Keratinocyte (primary cell): ENCODE measurements at places on chromosomes 3 and 15. TPM values are rescaled to one million over a fixed set of nuclear protein-coding genes. Genes with fewer than 3 reads are reported as not detected.

The CXCR6 gene
- not detected in 3 replicates for polyA plus RNA-seq

The GABRR3 gene
- polyA plus RNA-seq, result not detected in 3 replicates

The TMCO5A gene
- not detected in 3 replicates for polyA plus RNA-seq

The CD200R1 gene
- 0.97 to 1.9 TPM (median 1.6 TPM) in 3 replicates for polyA plus RNA-seq

The PRR23C gene
- not detected in 3 replicates for polyA plus RNA-seq

The MAP6D1 gene
- 1.2 to 1.4 TPM (median 1.4 TPM) in 3 replicates for polyA plus RNA-seq

The MST1R gene
- polyA plus RNA-seq, result 106 to 161 TPM (median 110 TPM) in 3 replicates

The RHOV gene
- polyA plus RNA-seq, result 1.2 to 12.1 TPM (median 7.1 TPM) in 3 replicates

The GPR149 gene
- not detected in 3 replicates for polyA plus RNA-seq

The C2CD4A gene
- not detected in 3 replicates for polyA plus RNA-seq

The SCAANT1 gene
- polyA plus RNA-seq, result not detected in 3 replicates

The ZPLD1 gene
- polyA plus RNA-seq, result 1.6 to 3.4 TPM (median 2.1 TPM) in 3 replicates

The RAD51 gene
- 2.0 to 7.4 TPM (median 6.9 TPM) in 3 replicates for polyA plus RNA-seq

DNA sequence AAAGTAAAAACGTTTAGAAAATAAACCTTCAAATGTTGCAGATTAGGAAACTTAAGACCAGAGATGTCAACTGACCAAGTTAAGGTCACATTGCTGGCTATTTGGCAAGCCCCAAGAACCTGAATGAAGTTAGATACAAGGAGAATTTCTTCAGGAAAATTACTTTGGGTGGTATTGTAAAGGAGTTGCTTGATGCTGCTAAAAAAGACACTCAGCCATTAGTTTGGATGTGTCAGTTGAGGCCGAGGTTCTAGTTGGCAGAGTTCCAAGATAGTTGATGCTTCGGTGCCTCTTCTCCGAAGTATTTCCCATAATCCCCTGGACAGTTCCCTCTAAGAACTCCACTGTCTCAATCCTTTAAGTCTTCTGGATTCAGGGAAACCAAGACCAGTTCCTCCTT lies 24.3 kb downstream of the SIAH2 start:
- DNase-seq, result no peak

GRCh38 chr15:65384895-65385869 lies 7.4 kb upstream of the IGDCC3 start:
- peak; percentile 38 for DNase-seq

GRCh38 chr3:158701420-158702065 lies 29.1 kb upstream of the LXN start:
- DNase-seq, result no peak

- peak; percentile 7 for DNase-seq
These were observed 58.9 kb downstream of the LRRFIP2 start for GRCh38 chr3:37115446-37115845.

DNA sequence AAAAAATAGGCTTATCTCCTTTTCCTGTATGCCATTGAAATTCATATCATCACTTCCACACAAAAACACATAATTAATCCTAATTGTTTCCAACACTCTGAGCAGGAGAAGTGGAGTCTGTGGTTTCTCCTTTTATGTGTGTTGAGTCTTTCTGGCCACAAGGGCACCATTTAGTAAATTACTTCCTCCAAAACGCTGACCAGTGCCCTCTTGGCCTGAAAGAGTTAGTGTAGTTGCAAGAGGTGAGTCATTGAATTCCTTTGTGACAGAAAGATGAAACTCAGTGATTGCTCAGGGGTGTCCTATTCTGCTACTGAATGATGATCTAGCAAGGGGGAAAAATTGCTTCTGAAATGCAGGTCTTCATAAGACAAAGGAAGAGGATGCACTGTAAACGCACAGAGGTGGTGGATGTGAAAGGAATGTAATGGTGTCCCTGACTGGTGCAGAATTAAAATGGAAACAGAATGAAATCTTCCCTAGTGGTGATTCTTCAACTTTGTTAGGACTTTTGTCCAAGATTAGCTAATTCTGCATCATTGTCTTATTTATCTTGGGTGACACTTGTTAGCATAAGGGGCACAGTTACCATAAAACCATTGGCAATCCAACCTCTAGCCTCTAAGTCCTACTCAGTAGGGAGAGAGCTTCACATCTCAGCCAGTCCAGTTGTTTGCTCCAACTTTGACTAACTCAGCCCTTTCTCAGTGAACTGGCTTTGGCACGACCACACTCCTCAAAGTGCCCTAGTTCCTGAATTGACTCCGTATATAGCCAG lies 208.4 kb upstream of the NANOGP8 start:
- DNase-seq, result no peak

DNA sequence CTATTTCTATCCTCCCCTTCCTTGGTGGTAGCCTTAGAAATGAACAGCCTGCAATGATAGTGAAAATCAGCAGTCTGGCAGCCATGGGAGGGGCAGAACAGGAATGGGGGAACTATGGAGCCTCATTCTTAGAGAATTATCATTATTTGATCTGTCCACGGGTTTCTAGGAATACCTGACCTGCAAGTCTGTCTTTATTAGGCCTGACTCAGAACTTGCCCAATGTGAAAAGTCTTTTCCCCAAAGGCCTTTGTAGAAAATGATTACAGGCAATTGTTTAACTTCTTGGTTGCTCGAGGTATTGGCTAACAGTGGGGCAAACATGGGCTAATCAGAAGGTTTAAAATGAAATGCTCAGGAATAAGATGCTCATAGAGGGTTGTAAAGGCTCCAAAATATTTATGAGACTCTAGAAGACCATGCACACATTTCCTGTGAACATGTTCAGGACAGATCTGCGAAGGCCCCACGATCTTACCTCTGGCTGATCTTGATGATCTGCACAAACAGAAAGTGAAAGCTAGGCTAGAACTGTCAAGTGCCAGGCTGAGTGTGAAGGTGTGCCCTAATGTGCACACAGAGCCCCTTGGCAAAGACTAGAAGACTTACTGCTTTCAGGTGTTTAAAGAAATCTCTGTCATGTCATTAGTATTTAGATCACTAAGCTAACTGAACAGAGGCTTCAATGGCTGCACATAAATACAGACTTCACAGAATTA lies 39.6 kb upstream of the LAMP3 start:
- no peak for DNase-seq

DNA sequence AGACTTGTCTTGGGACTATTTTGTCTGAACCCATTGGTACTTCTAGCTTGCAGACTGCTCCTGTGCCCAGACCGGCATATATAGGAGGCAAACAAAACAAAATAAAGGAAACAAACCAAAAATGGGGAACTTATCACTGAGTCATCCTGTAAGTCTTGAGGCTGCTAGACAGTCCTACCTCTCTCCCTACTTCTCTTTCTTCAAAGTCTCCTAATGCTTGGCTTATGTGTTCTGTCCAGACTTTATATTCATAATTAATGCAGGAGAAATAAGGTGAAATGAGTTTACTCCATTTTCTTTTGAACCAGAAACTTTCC lies 266.2 kb downstream of the ZNF385D start:
- DNase-seq, result no peak

- no peak for DNase-seq
These were observed 8.4 kb downstream of the ABHD2 start for GRCh38 chr15:89096664-89097063.

DNA sequence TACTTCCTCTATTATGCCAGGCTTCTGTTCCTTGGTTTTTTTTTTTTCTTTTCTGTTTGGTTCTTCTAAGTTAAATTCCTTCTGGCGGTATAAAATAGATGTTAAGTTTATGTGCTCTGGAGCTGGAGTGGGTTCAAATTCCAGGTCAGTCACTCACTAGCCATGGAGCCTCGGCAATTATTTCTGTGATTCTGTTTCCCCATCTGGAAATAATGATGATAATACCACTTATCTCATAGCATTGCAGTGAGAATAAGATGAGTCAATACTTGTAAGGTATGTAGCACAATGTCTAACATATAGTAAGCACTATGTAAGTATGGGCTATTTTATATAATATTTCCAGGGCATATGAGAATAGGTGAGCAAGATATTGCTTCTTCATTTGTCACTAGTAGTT lies 33.2 kb upstream of the ZDHHC23 start:
- DNase-seq, result peak; percentile 25

- DNase-seq, result no peak
These were observed 83.2 kb downstream of the MEIS2 start for GRCh38 chr15:37017031-37017625.

DNA sequence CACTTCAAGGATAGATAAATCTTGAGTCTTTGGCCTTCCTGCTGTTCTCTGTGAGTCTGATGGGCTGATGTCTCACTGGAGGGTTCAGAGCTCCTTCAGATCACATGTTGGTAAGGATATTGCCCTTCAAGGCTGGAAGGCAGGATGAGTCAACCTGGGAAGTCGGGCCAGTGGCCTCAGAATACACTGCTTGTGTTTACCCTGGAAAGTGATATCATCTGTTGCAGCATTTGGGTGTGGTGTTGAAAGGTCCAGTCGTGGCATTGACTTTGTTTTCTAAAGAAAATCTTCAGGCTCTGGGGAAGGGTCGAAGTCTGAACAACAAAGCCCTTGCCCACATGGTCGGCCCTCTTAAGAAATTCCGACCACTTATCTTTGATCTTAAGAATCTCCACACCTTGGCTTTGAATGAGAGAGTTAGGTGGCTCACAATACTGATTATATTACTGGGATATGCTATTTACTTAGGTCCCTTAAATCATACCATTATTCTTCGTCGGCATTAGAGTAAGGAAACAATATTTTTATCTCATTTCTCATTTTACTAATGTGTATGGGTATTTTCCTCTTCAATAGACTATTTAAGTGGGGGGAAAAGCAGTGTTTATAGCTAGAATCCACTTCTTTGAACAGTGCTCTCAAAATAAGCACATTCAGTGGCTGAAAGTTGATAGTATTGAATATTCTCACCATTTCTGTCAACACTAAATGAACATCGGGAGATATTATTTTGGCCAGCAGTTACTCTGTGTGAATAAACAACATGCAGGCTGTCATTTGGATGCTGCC lies 303.9 kb upstream of the RASGRP1 start:
- no peak for DNase-seq

DNA sequence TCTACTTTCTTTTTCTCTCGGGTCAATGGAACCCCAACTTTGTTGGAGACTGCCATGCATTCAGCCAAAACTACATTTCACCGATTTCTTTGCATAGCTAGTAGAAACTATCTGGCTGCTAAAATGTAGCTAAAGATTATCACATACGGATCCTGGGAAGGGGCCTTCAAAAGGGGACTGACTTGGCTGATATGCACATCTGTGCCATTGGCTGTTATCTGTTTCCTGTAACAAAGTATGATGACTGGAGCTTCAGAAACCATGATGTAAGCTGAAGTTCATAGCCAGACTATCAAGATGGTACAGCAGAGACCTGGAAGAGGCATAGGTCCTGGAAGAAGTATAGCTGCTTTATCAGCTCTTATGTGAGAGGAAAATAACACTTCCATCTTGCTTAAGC lies 179.1 kb downstream of the NSUN3 start:
- no peak for DNase-seq

GRCh38 chr3:38522002-38522401 lies 25.9 kb downstream of the EXOG start:
- DNase-seq, result no peak

GRCh38 chr3:142489572-142490323 lies 41.9 kb upstream of the XRN1 start:
- DNase-seq, result no peak

DNA sequence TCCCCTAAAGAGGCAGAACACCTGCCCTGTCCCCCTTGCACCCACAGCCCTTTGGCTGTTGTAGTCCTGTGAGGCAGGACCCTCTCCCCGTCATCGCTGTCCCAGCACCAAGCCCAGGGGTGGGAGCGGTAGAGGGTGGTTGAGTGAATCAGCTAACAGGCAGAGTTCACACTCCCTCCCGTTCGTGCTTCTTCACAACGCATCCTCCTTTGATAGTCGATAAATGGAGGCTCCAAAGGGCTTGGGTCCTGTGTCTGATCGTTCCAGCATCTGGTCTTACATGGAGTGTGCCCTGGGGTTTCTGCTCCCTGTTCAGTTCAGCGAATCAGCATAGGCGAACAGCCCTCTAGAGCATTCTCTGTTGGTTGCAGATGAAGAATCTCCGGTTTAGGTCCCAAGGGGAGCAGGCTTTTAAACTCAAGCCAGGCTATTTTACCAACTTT lies 820 bp upstream of the HMCES start:
- DNase-seq, result no peak

- no peak for DNase-seq
These were observed 4.3 kb downstream of the TNIK start for GRCh38 chr3:171455603-171456550.

GRCh38 chr3:161388855-161389254 lies 17.5 kb upstream of the SPTSSB start:
- no peak for DNase-seq

- no peak for DNase-seq
These were observed 568.2 kb downstream of the TUSC7 start for GRCh38 chr3:117277816-117278215.
